ENCODE measurements at places on chromosomes 12 and 14.

DNA sequence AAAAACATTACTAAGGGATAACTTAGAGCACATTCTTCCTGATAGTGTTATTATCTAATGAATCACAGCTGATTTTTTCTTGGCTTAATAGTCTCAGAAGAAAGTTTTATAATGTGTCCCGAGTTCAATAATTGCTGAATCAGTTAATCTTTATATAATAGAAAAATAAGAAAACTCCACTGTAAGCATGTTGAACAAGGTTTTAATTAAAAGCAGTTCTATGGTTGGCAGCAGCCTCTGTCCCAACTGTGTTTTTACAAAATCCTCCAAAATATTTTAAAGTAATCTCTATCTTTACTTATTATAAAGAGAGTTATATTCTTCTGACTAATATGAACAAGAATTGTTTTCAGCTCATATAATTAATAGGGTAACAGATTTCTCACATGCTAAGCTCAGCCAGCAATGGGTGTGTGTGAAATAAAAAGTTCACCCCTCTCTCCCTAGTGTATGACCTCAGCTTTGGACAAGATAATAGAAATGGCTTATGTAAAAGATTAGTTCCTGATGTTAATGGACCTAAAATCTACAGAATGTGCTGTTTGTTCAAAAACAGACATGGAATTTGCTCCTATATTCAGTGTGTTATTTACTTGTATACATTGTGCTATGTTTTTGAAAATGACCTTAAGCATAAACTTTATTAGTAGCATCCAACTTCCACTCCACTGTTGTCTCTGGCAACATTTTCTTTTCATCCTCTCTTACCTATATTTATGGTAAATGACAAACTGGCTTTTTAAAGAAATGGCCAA lies 67.1 kb upstream of the DCN start:
- peak; percentile 72 for DNase-seq

DNA sequence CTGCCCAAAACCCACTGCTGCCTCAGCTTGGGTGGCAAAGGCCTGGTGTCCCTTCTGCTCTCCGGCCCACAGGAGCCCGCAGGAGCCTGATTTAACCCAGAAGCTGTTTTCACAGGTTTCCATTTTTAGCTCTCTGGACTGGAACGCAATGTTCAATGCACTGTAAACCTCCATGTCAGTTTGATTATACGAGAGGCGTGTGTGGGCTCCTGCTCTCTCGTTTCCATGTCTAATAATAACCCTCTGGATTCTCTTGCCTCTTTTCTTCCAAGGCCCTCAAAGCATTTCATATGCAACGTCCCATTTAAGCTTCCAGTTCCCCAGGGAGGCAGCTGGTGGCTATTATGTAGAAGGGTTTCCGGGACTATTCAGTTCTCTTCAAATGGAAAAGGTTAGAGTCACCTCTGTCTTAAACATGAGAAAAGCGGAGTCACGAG lies 161.1 kb downstream of the SUDS3 start:
- DNase-seq = no peak

- DNase-seq = no peak
Observed at GRCh38 chr12:24750263-24750662, 198.6 kb downstream of the BCAT1 start.

DNA sequence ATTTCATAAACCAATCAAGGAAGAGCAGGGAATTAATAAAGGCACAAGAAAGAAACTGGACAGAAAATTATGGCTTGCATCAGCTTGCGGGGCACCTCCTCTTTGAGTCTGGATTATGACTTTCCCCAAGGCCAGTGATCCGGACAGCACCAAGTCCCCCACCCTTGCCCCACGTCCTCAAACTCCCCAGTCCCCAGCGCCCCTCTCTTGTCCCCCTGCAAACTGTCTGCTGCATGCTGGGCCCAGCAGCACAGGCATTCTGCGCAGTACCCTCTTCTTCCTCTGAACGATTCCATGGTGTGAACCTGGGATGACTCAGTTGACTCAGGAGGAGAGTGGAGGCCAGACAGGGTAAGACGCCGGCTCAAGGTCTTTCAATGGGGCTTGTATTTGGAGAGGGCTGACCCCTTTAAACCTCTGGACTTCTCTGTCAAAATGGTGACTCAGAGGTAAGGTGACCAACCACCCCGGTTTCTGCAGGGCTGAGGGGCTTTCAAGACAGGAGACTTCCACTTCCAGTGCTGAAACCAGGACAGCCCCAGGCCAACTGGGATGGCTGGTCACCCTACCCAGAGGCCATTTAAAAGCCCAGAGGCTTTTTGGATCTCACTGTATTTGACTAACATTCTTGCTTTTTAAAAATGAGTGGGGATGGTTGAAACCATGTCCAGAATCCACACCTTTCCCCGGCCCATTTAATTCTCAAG lies 13.5 kb downstream of the C14orf132 start:
- DNase-seq = no peak

- peak; percentile 87 for DNase-seq
Observed at GRCh38 chr14:71725922-71726579, 206.2 kb upstream of the RGS6 start.

DNA sequence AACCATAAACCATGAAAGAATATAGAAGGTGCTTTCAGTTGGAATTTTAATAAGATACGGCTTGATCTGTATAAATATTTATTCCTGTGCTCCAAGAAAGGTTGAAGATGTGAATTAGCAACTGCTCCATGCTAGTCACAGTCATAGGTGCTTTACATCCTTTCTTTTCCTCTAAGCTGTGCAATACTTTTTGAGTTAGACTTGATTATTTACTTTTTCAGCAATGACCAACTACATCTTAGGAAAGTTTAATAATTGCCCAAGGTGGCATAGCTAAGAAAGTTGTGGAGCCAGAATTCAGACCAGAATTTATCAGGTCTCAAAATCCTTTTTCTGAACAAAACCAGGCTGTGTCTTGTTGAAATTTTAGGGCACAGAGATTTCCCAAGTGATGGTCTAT lies 13.7 kb downstream of the TRHDE start:
- DNase-seq = no peak

GRCh38 chr12:64125913-64126312 lies 96.2 kb downstream of the KICS2 start:
- DNase-seq = no peak
